ENCODE measurements at places on chromosomes 4 and X. TPM values are rescaled to one million over a fixed set of nuclear protein-coding genes. Genes with fewer than 3 reads are reported as not detected.

- no peak for DNase-seq
These were observed 30.9 kb downstream of the TIGD4 start for GRCh38 chr4:152748619-152749018.

GRCh38 chrX:136714626-136715599 lies 65.8 kb downstream of the ARHGEF6 start:
- DNase-seq = peak; percentile 39

Gene S100G
- polyA plus RNA-seq = not detected

Gene TMEM192
- 7.3 TPM for polyA plus RNA-seq

Data from CD14-positive monocyte (primary cell).